ENCODE measurements at places on chromosomes 13 and 19.

- DNase-seq: no peak
These were observed 3.7 kb downstream of the PRKACA start for GRCh38 chr19:14113762-14114414.

DNA sequence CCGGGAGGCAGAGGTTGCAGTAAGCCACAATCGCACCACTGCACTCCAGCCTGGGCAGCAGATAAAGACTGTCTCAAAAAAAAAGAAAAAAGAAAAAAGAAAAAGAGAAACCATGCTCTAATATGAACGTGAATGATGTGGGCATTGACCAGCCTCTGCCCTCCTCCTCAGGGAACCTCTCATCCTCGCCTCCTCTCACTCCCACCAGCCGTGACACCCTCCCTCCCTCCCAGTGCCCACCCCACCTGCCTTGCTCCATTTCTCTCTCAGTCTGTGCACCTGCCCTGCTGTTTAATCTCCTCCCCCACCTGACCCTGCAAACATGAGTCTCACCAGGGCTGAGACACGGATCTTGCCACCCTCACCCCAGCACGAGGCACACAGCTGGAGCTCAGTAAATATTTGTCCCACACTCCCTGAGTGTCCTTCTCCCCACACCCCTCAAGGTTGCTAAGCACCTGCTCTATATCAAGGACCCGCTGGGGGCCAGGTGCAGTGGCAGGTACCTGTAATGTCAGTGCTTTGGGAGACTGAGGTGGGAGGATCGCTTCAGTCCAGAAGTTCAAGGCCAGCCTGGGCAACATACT, 7.5 kb upstream of the BCAT2 start:
- DNase-seq: no peak

GRCh38 chr19:49888510-49888824, 8.2 kb downstream of the IL4I1 start:
- no peak for DNase-seq

DNA sequence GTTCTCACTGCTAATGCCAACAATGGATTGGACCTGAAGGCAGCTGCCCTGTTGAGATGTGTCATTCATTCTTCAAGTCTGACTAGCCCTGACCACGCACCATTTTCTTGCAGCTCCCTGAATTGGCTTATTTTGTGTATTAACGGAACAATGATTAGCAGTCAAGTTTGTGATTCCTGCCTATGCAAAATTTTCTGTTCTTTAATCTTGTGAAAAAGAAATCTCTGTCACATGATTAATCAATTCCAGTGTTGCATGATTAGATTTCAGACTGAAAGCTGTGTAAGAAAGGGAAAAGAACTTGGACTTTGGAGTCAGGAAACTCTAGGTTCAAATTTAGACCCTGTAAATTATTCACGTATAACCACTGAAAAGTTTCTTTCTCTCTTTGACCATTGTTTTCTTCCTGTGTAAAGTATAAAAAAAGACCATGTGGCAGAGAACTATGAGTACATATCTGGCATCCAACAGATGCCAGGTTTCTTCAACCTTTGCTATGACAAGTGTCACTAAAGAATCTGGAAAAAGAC, 64.5 kb upstream of the SLC10A2 start:
- no peak for DNase-seq

GRCh38 chr13:49935171-49936074, 717 bp downstream of the SPRYD7 start:
- DNase-seq: peak; percentile 24

GRCh38 chr13:111549464-111549863, 229.0 kb downstream of the TEX29 start:
- DNase-seq: no peak

- DNase-seq: peak; percentile 14
These were observed 113.2 kb downstream of the TM9SF2 start for GRCh38 chr13:99614465-99614885.

GRCh38 chr13:27302643-27303262, 32.1 kb downstream of the RASL11A start:
- DNase-seq: no peak

DNA sequence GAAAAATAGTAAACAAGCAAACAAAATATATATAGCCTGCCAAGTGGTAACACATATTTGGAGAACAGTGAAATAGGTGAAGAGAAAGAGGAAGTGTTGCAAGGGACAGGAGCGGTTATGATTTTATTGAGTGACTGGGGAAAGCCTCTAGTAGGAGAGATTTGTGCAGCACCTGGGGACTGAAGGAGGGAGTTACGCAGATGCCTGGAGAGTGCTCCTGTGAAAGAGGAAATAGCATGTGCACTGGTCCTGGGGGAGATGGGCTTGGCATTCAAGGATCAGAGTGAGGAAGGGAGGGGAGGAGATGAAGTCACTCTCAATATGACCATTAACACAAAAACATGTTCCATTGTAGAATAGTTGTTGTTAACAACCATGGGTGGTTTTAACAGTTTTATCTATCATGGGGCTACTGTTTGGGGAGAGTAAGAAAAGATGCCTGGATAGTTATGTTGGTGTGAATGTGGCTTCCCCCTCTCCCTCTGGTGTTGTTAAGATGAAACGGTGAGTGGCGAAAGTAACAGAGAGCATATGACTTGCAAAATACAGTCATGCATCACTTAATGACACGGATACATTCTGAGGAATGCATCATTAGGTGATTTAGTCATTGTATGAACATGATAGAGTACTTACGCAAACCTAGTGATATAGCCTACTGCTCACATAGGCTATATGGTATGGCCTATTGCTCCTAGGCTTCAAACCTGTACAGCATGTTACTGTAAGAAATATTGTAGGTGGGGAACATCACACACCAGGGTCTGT, 251.7 kb upstream of the ARGLU1 start:
- DNase-seq: no peak

DNA sequence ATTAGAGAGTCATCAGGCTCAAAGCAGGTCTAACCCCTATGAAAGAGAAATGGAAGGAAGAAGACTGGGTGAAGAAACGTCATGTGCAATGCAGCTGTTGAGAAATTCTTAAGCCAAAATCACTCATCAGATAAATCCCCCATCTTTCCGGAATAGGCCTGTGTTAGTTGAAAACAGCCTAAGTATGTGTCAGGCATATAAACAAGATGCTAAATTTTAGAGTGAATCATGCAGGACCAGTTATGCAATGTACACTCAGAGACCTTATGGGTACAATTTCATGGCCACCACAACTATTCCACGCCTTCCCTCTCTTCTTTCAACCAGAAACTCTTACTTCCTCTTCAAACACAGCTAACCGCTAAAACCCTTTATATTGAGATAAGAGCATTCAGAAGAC, 717.7 kb upstream of the ATXN8OS start:
- DNase-seq: no peak

DNA sequence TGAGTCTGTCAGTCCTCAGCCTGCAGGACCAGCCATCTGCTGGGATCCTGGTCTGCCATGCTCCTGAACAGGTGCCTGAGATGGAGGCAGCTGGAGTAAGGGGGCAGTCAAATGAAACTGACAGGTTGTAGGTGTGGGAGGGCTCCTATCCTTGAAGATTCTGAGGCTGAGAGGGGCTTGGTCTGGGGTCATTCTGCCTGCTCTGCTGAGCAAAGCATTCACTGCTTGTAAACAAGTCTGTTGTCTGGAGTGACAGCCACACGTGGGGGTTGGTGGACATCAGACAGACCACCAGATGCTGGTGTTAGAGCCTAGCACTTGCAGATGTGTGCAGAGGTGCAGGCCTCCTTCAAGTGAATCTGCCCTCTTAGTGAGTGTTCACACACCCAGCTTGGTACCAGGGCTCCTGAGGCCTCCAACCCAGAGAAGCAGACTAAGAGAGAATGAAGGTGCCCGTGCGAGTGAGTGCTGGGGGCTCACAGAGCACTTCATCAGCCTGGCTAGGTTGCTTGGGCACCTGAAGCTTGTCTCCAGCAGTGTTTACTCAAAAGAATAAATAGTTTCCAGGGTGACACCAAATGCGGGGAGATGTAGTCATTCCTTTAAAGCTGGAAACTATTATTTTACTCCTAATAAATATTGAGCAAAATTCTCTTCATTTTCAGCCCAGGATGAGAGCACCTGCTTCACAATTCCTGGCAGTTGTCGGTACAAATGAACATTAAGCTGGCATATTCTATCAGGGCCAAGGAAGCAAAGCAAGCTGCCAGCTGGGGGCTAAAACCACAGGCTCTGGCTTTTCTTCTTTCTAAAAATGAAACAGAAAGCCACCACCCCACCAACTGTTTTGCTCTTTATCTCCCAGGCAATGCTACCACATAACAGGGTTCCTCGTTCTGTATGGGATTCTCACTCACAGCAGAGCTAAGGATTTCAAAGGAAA, 82.3 kb downstream of the RNASEH2B start:
- DNase-seq: peak; percentile 9

- DNase-seq: no peak
These were observed 31.6 kb upstream of the SLC46A3 start for GRCh38 chr13:28750187-28751045.

GRCh38 chr19:1984357-1984756, 31.2 kb downstream of the BTBD2 start:
- DNase-seq: no peak

DNA sequence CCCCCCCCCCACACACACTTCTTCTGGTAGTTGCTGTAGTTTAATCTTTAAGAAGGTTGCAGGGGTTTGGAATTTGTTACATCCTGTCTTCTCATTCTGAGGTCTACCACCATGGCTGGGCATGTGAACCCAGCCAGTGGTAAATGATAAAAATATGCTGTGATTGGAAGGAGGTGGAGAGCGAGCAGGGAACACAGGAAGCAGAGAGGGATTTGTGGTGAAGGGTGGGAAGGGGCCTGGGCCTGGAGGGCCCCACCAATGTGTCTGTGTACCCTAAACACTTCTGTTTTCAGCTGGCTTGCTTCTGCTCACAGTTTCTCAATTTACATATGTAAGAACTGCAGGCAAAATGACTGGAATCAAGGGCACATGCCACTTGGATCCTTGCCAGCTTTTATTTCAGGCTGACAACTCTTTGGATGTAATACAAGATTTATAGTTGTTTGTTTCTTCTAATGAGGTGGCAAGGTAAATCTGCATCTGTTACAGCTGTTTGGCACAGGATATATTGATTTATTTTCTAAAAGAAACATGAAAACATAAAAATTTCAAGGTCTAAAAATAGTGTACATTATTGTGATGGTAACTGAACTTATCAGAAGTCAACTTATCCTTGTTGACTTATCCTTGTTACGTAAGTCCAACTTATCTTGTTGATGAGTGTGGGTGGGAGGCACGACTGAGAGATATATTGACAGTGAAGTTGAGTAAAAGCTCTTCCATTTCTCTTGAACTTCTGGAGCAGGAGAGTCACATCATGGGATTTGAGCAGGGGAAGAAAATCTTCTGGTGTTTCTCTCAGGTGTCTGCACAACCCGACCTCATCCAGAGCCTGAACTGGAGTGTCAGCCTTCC, 313.2 kb downstream of the SHISA2 start:
- no peak for DNase-seq

- no peak for DNase-seq
These were observed 54.6 kb downstream of the LACC1 start for GRCh38 chr13:43934273-43934672.

DNA sequence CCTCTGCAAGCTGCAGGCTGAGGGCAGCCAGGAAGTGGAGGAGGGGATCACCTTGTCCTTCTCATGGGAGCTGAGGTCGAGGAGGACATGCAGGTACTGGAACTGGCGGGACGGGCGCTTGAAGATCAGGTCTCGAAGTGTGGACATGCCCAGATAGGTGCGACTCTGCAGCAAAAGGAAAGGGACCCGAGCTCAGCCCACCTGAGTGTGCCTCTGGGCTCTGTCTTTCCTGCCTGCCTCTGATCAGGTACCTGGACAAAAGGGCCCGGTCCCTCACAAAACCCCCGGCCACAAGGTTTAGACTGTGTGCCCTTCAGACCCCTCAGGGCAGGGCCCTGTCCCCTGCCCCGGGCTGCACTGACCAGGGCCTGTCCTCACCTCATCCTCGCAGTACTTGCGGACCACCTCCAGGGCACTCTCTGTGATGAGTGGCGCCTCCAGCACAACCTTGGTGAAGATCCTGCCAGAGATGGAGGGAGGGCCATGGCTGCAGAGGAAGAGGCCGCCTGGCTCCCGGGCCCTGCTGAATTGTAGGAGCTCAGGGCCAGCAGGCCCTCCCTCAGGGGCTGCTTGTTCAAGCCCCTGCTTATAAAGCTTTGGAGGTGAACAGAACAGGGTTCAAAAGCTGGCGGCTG, 12.5 kb upstream of the RSPH6A start:
- DNase-seq: no peak

DNA sequence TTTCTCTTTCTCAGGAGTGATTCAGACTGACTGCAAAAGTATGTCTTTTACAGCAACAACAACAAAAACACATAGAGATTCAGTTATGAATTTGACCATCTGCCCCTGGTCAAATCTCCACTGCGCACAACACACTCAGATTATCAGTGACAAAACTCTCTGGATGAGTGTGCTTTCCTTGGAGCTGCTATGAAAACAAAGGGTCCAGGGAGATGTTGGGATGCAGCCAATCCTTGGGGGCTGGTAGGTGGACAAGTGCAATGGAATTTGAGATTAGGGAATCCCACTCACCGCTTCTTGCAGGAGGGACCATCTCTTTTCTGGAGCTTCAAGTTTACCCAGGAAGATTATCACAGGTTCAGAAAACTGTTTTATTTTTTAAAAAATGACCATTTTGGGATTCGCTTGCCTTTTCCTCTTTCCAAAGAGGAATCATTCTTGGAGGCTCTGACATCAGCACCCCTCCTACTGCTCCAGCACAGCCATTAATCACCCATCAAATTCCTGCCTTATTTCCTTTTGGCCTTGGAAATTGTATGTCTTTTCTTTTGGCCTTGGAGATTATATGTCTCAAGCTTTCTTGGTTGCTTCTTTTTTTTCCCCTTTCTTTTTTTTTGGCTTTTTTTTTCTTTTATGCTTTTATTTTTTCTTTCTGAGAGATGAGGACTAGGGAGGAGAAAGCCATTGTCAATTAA, 311.8 kb downstream of the TSHZ3 start:
- no peak for DNase-seq

- DNase-seq: no peak
These were observed 150.5 kb downstream of the COL4A1 start for GRCh38 chr13:110156301-110157049.

GRCh38 chr13:43402380-43402779, 379.0 kb downstream of the DNAJC15 start:
- DNase-seq: no peak
